CD4-positive, alpha-beta T cell treated with Interleukin-15 for 1 hour (primary cell): ENCODE measurements at places on chromosomes 7 and 10.

DNA sequence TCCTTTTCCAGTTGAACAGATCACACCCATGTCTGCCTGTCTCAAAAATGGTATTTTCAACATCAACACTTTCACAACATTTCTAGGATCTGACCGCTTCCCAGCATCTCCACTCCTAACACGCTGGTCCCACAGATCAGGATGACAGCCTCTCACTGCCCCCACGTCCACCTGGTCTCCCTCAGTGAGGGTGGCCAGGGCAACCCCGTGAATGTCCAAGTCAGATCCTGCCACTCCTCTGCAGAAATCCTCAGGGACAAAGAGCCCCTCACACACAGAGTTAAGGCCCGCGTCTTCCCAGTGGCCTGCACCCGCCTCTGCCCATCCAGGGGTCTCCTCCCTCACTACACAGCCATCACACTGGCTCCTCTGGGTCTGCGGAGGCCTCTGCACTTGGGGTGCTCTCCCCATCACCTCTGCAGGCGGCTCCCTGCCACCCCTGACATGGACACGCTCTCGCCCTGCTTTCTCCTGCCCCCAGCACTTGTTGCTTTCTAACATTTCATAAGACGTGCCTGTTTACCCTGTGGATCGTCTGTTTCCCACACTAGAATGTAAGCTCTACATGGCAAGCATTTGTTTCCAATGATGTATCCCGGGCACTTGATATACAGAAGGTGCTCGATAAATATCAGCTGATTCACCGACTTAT lies 20.0 kb downstream of the GNA12 start:
- DNase-seq: no peak

DNA sequence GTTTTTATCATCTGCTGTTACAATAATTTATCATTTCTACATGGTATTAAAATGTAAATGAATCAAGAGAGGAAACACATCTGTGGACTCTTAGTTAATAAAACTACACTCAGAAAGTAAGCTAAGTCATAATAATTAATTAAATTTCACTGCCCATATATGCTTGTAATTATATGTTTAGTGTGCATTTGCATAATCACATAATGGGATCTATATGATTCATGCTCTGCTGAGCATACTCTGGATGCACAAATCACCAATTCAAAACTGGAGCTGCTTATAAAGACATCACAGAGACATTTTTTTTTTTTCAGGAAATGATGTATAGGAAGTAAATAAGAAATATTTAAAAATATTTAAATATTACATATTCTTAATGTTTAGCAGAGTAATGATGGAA lies 151.6 kb upstream of the STEAP4 start:
- DNase-seq: no peak

DNA sequence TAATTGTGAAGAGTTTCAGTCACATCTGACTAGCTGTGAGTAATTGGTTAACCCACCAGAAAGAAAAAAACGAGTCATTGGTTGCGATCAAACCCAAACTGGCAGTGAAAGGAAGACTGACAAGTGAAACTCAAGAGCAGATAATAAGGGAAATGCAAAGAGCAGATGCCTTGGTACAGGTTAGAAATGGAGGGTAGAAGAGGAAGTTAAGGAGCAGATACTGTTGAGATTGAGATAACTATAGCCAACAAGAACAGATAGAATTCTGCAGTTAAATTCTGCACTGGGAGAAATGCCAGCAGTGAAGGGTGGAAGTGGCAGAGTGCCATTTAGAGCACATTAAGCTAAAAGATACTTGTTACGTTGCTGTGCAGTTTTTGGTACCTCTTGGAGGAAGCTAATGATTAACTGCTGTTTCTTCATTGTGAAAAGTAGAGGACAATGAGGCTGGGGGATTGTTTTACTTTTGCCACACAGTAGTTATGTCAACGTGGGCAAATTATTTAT lies 65.8 kb downstream of the CDK13 start:
- DNase-seq: no peak

DNA sequence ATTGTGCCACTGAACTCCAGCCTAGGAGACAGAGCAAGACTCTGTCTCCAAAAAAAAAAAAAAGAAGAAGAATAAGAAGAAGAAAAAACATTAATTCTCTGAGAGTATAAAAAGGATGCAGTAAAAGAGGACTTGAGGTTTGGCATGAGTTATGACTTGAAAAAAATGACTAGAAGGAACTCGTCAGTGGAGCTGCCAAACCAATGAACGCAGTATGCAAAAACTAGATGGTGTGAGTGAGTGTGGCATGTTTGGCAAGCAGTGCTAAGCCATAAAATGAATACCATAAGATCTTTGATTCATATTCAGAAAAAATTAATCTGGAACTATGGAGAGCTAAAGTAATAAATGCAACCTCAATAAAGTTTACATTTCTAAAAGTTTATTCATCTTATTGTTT lies 68.6 kb upstream of the MEOX2 start:
- no peak for DNase-seq

DNA sequence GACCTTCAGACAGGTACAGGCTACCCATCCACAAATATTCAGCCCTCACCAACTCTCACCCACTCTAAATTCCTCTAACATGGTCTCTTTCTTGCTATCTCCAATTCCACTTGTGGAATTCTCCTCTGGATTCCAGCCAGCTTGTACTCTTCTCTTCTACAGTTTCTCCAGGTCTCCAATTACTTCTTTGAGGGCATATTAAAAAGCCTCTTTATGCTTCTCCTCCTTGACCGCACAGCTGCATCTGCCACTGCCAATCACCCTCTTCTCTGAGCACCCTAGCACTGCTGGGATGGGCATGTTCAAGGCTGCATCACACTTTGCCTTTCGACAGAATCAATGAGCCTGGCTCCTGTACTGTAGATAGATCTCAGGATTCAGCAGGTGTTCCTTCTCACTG lies 101.5 kb upstream of the ANKRD1 start:
- no peak for DNase-seq

DNA sequence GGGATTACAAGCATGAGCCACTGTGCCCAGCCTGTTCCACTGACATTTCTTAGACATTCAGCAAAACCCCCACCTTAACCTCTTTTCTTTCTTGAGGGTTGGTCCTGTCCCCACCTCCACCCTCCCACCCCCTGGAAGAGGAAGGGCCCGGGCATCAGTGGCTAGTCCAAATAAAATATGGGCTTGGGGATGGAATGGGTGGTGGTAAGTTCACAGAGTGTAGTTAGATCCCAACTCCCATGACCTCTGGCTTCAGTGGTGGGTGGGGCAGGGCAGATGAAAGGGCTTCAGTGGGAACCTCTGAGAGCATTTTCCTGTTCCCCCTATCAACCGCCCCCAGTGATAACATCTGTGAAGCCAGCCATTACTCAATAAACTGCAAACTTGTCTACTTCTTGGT lies 9.8 kb downstream of the SFXN3 start:
- no peak for DNase-seq

GRCh38 chr7:130986261-130986690 lies 252.3 kb upstream of the KLF14 start:
- no peak for DNase-seq

- no peak for DNase-seq
These were observed 18.7 kb downstream of the ZNF316 start for GRCh38 chr7:6655636-6656385.

DNA sequence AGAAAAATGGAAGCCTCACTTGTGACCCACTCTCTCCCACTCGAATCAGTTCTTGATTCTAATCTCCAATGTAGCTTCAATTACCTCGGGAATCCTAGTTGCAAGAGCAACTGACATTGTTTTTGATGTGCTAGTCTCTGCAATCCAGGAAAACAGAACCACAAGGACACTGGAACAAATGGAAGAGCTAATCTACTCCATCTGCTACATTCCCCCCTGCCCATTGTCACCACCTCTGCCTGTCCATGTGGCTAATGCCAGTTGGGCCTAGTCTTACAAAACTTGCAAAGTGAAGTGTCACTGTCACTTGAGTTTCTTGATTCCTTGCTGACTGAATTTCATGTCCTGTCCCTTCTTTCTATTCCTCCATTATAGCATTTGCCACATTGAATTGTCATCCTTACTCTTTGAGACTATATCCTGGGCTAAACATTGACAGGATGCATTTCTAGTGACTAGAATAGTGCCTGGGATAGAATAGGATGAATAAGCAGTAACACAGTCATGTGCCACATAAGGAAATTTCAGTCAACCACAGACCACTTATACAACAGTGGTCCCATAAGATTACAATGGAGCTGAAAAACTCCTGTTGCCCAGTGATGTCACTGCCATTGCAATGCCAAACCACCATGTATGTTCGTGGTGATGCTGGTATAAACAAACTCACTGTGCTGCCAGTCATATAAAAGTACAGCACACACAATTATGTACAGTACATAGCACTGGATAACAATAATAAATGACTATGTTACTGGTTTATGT lies 13.5 kb downstream of the GCC1 start:
- no peak for DNase-seq

DNA sequence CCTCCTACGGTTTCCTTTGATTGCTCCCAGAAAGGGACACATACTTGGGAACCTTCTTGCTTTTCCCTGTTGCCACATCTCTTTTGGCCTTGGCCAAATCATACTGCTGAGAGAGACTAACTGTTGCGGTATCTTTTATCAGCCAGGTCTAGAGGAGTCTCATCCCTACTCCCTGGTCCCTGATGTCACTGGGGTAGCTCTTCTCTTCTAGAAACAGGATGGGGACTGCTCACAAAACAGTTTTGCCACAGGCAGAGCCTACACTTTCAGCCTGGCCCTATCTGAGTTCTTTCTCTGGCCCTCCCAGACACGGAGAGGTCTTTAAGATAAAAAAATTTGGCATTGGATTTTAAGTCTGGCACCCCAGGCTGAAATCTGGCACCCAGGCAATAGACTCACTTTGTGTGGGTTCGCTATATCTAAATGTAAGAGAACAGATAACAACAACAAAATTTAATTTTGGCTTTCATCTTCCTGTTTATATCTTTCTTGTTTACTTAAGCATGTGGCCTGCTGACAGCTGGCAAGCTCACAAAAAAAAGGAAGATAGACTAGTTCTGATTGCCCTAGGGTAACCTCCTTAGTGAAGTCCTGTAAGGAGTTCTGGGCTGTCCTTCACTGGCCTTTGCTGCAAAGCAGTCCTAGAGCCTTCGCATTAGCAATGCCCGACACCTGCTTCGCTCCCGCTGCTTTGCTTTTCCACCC lies 228.3 kb upstream of the NPVF start:
- DNase-seq: no peak

DNA sequence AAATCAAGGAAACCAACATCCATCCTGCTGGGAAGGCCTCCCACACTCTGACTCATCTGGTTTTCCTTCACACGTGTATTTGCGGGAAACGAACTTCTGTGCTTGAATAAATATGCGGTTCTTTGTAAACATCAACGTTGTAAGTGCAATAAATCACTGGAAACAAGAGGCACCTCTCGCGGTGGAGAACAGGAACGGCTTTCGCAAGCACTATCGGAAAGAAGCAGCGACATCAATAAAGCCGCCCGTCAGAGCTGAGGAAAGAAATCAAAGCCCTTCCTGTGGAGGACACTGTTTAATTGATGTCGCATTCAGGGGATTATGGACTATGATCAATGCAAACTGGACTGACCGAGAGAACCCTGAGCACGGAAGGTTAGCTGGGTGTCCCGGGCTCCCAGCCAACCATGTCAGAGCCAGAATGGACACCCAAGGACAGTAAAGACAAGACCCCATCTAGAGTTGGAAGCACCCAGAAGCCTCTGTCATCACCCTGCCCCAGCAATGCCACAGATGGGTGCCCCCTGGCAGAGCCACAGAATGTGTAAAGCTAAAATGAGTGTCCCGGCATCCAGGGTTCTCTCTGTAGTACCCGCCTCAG lies 37.6 kb downstream of the OAT start:
- no peak for DNase-seq
